ENCODE measurements at places on chromosomes 3 and 15.

DNA sequence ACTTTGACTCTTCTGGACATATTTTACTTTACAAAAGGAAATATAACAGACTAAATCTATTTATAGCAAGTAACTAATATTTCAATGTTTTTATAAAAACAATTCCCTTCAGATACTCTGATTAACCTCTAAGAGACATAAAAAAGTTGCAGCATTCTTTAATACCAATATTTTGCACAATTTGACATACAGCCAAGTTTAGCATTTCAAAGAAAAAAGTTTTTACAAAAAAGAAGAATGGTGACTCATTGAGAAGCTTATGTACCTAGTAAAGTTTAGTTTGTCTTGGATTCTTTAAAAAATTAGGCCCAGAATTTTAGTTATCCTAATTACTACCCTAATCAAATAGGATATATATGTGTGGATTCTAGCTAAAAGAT lies 17.6 kb downstream of the DAZL start:
- no peak for DNase-seq

DNA sequence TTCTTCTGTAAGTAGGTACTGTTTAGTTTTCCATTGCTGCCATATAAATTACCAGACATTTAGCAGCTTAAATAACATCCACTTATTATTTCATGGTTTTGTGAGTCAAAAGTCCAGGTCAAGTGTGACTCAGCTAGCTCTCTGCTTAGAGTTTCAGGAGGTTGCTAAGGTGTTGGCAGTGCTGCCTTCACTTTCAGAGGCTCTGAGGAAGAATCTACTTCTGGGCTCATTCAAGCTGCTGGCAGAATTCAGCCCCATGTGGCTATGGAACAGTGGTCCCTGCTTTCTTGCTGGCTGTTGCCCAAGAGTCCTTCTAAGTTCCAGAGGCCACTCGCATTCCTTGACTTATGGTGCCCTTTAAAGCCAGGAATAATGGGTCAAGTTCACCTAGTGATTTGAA lies 4.5 kb downstream of the CFAP44 start:
- DNase-seq: no peak

GRCh38 chr3:39079530-39079929 lies 27.7 kb downstream of the WDR48 start:
- no peak for DNase-seq

- DNase-seq: no peak
Measured at GRCh38 chr15:41183581-41183980, 47.0 kb downstream of the EXD1 start.

DNA sequence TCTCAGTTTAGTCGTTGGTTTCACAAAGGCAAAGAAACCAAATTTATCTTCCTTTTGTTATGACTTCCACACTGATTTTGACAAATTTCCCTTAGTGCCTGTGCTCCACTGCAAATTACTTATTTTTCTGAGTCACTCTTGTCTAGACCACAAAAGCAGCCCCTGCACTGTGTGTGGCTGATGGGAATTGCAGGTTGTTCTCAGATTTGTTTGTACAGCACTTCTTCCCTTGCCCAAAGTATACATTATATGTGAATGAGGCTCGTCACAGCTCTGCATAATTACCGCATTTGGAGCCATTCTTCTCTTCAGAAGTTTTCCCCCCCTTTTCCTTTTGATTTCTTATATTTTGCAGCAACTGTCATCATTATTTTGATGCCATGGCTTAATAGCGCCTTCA lies 354.2 kb upstream of the IL12A start:
- no peak for DNase-seq

DNA sequence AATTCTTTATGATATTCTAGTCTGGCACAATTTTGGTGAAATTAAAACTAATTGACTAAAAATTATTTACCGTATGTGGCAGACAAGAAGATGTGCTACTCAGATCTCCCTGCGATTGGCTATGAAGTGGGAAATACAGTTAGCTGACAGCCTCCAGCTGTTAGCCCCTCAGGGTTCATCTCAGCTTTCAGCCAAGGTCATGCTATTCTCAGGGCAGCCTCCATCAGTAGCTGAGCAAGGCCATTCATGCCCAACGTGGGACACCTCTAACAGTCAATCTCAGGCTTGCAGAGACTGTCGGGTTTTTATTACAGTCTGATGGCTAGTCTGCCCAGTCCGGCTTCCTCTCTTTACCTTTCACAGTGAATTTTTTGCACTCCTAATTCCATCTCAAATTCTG lies 6.7 kb downstream of the PARP9 start:
- no peak for DNase-seq

GRCh38 chr3:104635872-104636580 lies 730.7 kb upstream of the ALCAM start:
- no peak for DNase-seq

- no peak for DNase-seq
Measured at GRCh38 chr3:148420242-148420641, 277.5 kb upstream of the AGTR1 start.

- DNase-seq: no peak
Measured at GRCh38 chr3:141111364-141112155, 60.4 kb downstream of the SPSB4 start.

- no peak for DNase-seq
Measured at GRCh38 chr3:59093521-59093920, 43.7 kb upstream of the CFAP20DC start.

DNA sequence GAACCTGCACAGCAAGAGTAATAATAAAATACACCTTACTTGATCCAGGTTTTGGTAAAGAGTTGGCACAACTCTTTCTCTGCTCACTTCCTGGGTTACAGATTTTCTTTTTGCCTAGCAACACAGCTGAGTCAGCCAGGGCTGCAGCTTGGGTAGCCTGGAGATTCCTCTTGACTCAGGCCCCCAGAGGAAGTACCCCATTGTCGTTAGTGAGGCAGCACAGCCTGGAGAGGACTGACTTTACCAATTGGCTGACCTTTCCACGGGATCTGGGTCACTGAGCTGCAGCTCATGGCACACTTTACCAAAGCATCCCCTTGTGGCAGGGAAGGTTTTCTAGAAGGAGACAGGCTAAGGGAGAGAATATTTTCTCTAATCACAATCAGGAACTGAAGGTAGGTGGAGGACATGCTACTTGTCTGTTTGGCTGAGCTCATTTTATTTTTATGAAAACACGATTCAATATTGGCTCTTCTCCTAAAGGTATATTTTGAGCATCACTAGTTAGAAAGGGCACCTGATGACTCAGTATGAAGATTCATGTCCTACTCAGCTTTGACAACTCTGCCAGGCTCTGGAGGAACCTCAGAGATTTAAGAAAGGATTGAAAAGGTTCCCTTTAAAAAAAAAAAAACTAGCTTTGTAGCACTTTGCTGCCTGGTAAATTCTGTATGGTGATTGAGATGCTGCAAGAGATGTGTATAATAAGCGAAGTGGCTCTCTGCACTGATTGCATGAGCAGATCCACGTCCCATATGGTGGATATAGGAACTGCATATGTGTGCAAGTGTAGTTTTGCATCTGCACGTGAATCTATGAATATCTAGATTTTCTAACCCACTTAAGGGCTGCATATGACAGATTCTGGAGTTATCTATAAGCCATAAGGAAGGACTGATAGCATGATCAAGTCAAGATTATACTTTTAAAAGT lies 124.8 kb downstream of the CHDH start:
- peak; percentile 15 for DNase-seq

GRCh38 chr3:43290956-43291355 lies 4.6 kb downstream of the SNRK start:
- no peak for DNase-seq

DNA sequence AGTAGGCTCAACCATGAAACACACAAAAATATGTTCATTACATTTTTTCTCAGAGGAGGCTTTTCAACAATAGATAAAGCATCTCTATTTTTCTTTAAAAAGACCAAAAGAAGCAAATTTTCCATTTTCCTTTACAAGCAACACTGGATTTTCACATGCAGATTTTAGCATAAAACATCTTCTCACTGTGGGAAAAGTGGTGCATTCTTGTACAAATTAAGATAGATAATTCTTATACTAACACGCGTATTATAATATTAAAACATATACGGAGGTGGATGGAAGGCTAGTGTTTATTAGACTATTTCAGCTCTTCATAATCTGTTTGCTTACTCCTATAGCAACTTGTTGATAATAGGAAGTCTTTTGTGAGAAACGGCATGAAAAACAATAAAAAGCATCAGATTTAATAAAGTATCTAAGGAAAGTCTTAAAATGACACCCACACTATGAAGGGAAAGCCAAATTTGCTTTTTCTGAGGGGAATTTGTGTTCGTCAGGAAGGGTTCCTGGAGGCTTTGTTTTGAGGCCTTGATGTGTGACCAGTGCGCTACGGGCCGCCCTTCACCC lies 529.6 kb downstream of the SOX2 start:
- no peak for DNase-seq

GRCh38 chr15:98167722-98168268 lies 207.3 kb downstream of the ARRDC4 start:
- no peak for DNase-seq

DNA sequence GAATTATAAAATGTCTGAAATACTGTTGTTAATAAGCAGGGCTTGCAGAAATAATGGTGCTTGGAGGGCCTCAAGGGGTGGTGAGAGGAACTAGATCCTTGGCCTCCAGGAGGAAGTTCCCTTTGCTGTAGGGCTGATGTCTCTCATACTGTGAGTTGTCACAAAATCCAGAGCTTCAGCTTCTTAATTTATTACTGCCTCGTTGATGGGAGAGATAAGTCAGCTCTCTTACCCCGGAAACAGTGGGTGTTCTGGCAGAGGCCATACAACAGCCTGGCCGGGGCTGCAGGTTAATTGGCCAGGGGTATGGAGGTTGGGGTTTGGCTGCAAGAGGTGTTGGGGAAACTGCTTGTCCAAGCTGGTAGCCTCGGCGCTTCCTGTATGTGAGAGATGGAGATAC lies 15.5 kb downstream of the MAPKAPK3 start:
- no peak for DNase-seq
